ENCODE measurements at places on chromosomes 2 and 18.
A peak's percentile ranks its signal among the peaks of the same experiment; 100 is the strongest.

DNA sequence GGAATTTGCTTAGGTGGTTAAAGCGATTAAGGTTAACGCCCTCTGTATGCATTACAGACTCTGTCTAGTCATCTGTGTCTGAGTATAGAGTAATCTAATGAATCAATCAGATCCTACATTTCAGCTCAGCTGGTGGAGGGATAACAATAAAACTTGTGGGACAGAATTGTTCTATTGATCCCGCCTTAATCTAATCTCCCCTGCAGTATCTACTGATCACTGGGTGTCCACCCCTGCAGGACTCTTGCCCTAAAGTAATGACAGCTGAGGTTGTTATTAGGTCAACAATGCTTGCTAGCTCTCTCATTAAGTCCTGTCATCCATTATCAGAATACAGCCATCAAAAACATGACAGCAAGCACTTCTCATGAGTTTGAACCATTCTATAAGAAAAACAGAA lies 462.6 kb upstream of the TMEFF2 start:
- no peak for DNase-seq

DNA sequence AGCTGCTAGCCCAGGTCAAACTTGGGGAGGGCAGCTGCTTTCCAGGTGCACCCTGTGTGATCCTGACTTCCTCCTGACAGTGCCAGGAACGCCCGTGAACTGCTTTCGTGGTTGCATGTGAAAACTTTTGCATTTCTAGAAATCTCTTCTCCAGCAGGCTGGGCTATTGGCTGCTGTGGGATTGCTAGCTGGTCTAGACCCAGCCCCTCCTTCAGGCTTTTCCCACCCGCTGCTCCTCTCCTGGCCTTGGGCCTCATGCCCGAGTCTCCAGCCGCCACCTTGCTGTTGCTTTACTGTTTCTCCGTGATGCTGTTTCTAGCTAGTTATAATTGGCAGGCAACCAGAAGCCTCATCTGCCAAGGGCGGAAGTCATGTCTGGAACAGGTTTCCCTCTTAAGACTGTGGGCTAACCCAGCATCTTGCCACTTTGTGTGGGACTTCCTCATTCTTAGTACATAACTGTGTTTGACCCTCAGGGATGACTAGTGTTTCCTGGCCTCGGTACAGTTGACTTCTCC lies 27.0 kb upstream of the MGAT4A start:
- no peak for DNase-seq

- DNase-seq: no peak
Observed at GRCh38 chr2:9631878-9632700, 1.3 kb upstream of the YWHAQ start.

GRCh38 chr2:240958366-240959213 lies 39.8 kb upstream of the SNED1 start:
- DNase-seq: no peak

GRCh38 chr18:57167617-57168308 lies 20.9 kb downstream of the BOD1L2 start:
- no peak for DNase-seq

- DNase-seq: no peak
Observed at GRCh38 chr2:18790509-18791171, 201.3 kb upstream of the NT5C1B start.

- DNase-seq: no peak
Observed at GRCh38 chr2:102345329-102345920, 10.2 kb upstream of the IL18R1 start.

- DNase-seq: no peak
Observed at GRCh38 chr2:60486551-60486950, 66.9 kb downstream of the BCL11A start.

- no peak for DNase-seq
Observed at GRCh38 chr2:173353556-173353955, 1.1 kb upstream of the CDCA7 start.

DNA sequence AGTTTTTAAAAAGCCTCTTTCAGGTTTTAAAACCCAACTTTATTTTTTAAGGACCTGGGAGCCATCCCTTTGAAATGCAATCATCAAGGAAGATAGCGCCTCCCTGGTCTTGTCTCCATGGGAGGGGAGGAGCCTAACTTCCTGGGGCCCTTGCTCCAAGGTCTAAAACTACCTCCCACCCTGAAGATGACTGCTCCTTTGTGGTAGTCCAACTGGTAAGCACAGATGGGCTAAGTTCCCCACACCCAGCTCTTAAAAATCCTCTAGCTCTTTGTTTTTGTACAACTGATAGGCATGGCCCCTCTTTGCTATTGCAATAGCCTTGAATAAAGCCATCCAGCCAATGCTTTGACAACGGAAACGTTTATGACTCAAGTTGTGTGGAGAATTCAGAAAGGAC lies 716.8 kb downstream of the CBLN2 start:
- DNase-seq: no peak

DNA sequence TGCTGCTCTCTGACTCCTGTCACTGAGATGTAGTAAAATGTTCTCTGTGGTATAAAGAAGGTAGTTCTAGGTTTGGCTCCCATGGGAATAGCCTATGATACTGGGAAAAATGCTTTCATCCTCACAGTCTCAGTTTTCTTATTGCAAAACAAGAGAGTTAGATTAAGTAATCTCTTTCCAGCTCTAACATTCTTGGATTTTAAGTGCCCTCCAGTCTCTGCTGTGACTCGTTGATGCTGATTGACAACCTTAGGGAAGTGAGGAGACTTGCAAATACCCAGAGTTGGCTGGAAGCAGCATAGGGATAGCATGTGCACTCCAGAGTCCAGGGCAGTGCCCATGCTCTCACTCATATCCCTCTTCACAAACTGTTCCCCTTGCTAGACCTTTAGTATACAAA lies 534.9 kb downstream of the SLC4A3 start:
- no peak for DNase-seq

DNA sequence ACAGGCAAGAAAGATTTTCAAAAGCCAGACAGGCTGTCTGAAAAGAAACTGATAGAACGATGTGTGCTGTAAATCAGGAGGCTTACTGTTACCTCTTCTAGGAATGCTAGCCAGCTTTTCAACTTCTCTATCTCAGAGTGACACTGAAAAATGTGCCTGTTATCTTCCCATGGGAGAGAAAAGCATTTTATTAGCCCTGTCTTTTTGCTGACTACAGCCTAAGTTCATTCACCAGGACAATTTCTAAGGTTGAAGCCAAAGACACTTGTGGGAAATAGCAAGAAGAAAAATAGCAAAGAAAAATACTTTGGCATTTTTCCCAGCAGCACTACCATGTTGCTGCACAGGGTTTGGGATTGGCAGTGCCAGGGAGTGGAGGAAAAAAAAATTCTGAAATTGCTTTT lies 34.0 kb downstream of the ABCB11 start:
- no peak for DNase-seq

DNA sequence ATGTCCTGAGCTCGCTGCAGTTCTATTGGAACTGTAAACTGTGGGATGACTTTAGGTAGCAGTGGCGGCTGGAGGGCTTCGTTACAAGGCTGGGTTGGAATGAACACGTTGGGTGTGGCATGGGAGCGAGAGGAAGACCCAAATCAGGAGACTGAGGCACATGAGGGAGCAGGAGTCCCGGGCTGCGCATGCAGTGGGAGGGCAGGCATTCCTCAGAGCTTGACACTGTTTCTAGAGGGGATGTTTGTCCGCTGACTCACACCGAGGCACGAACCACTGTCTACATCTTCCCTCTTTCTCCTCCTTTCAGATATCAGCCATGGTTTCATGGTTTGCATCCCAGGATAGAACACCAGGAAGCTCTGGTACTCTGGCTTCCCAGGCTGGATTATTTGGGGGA lies 40.6 kb upstream of the LAMA1 start:
- DNase-seq: no peak

DNA sequence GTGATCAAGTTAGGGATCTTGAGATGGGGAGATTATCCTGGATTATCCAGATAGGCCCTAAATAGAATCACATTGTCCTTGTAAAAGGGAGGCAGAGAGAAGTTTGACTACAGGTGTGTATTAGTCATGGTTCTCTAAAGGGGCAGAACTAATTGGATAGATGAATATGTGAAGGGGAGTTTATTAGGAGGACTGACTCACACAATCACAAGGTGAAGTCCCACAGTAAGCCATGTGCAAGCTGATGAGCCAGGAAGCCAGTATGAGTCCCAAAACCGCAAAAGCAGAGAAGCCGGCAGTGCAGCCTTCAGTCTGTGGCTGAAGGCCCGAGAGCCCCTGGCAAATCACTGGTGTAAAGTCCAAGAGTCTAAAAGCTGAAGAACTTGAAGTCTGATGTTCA lies 275.8 kb downstream of the KCNS3 start:
- no peak for DNase-seq

DNA sequence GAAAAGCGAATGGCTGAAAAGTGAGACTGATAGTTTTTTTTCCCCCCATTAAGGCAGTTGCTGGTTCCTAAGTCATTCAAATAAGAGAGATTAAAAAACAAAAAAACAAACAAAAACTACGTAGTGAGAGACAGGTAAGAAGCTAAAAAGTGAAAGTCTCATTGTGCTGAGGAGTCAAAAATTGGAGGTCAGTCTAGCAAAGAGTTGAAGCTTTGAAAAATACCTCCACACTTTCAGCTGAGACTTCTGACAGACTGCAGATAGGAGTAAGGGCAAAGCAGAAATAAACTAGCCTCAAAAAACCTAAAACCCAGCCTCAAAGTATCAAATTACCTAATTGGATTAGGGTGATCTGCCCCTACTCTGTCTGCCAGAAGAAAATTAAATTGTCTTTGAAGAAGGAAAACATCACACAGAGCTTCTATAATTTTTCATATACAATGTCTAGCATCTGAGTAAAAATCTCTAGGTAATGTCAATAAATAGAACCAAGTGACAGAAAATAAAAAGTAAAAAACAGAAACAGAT lies 10.9 kb upstream of the EIF2AK3 start:
- DNase-seq: no peak

DNA sequence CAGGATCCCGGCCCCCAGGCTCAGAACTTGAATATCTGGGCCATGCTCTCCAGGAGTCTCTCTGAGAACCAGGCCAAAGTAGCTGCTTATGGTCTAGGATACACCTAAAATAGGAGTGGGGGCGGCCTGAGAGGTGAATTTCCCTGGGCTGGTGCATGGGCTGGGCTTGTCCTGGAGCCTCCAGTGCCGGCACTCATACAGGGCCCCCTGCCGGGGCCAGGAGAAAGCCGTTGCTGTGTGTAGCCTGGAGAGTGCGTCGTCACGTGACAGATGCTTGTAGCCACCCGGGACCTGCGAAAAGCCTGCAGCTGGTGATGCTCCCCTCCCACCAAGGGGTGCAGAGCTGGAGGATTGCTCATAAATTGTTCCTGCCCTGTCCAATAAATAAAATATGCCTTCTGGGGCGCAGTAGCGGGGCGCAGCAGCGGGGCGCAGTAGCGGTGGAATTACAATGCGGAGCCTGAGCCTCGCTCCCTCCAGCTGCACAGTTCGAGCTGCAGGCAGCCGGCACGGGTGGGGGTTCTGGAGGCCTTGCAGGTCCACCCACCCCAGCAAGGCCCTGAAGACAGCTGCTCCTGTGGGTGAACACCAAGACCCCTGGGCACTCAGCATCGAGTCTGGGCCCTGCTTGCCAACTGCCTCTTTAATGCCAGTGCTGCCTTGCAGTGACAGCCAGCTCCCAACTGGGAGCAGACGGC lies 289.9 kb downstream of the NDUFA10 start:
- no peak for DNase-seq

DNA sequence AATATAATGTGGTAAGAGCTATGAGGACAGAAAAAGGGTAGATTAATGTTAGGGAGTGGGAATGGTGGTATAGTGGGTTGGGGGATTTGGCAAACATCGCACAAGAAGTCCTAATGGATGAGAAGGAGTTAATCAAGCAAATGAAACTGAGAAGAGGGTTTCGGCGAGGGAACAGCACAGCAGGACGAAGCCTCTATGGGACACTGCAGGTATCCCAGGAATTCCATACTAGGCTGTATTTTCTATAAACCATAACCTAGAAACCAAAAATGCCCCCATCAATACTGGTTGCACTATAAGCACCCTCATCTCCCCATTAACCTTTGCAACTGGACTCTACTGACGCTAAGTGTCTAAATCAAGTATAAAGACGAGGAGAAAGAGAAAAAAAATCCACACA lies 10.3 kb downstream of the WDFY1 start:
- no peak for DNase-seq

GRCh38 chr18:23135550-23136325 lies 453 bp downstream of the CABLES1 start:
- peak; percentile 19 for DNase-seq

DNA sequence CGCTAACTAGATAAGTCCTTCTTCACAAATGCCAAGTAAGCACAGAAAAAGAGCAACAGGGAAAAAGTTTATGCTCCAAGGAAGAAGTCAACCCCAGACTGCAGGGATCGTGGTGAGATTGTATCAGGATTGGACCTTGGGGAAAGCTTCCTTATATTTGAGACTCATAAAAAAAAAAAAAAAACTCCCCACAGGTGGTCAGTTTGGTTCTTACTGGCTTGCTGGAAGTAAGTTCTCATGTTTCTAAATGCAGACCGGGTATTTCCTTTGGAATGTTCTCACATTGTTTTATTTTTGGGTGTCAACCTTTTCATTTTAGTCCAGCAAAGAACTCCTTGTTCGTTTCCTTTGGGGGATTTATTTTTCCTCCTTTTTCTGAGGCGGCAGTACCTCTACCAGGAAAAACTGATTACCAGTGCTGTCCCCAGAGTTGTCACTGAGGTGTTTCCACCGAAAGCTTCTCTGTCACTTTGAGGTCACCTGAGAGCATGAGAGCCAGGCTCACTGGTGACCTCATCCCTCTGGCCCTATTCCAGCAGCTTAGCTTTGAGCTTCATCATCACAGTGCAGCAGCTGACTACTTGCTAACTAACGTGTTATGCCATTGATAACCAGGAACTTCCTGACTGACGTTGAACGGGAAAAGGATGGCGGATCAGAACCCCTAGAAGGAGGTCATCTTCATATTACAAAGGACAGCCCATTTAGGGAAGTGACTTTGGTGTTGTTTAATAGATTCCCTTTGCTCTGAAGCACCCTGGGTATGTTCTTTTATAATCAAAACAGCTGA lies 16.8 kb upstream of the ATP8B1 start:
- DNase-seq: no peak

GRCh38 chr2:67823726-67824125 lies 239.1 kb downstream of the C1D start:
- DNase-seq: no peak

DNA sequence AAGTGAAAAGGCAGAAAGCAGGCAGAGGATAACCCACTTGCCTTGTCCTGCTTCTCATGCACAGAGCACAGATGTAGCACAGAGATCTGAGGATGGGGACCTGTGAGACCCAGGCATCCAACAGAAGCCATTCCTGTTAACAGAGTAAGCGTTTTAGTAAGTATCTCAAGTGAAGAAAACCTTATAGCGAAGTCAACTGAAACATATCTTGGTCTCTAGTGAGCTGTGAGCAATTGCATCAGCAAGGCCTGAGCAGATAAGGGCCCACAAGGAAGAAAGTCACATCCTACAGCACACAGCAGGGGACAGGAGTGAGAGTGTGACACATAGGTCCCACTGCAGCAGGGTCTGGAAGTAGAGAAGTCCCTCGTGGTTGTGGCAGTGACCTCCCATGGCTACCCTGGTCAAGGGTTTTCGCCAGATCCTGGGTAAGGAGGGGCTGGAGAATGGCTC lies 248.7 kb upstream of the TNP1 start:
- DNase-seq: no peak

DNA sequence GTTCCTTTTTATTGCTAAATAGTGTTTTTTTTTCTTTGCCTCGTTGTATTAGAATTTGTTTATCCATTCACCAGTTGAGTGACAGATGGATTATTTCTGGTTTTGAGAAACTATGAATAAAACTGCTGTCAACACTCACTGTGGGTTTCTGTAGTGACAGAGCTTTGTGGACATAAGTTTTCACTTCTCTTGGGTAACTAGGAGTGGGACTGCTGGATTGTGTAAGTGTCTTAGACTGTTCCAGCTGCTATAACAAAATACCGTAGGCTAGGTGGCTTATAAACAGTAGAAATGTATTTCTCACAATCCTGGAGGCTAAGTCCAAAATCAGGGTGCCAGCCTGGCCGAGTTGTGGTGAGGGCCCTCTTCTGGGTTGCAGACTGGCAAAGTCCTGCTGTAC lies 71.9 kb downstream of the TNFRSF11A start:
- DNase-seq: no peak

Measured in stimulated activated CD4-positive, alpha-beta T cell treated with anti-CD3 and anti-CD28 coated beads, Interleukin-2, amount 100 ng/mL, for 48 hours (primary cell).